Fibroblast of the aortic adventitia (primary cell): ENCODE measurements at places on chromosomes 16 and 17. TPM values are rescaled to one million over a fixed set of nuclear protein-coding genes. Genes with fewer than 3 reads are reported as not detected.

DNA sequence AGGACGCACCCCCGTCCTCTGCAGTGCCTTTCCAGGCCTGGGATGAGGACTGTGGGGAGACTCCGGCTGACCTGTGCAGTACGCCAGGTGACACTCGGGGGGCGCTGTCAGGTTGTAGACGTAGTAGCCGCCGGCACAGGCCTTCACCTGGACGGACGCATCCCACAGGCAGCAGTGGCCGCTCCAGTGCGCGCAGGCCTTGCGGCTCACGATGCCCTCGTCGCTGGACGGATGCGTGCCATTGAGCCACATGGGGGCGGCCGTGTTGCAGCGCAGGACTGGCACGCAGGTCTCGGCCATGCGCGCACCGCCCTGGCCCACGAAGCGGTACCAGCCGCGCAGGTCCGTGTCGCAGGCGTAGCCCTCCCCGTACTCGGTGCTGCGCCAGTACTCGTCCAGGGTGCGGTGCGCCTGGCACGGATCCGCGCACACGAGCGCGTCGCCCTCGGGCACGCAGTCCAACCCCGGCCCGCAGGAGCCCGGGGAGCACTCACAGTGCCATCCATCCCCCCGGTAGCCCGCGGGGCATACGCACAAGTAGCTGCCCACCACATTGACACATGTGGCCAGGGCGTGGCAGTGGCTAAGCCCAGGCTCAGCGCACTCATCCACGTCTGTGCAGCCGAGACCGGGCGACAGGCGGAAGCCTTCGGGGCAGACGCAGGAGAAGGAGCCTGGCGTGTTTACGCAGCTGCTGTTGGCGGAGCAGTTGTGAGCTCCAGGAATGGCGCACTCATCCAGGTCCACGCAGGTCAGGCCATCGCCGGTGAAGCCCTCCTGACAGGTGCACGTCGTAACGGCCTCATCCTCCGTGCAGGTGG is 3.9 kb downstream of the UMOD start:
- DNase-seq, result no peak

GRCh38 chr16:82242201-82242600 is 72.2 kb upstream of the MPHOSPH6 start:
- DNase-seq, result no peak

GRCh38 chr16:4338125-4338582 is 13.0 kb downstream of the PAM16 start:
- no peak for DNase-seq

GRCh38 chr17:57467226-57467625 is 210.9 kb downstream of the MSI2 start:
- DNase-seq, result no peak

ARSG gene
- total RNA-seq, result 0.25 and 2.7 TPM in 2 replicates
